Left hindlimb (tissue), 1 donor: ENCODE measurements at places on chromosomes 7 and 10.

GRCh38 chr7:101618916-101619315 lies 10.2 kb downstream of the MYL10 start:
- DNase-seq: no peak

- DNase-seq: no peak
Measured at GRCh38 chr10:61063901-61064300, 119.9 kb upstream of the RHOBTB1 start.

- no peak for DNase-seq
Measured at GRCh38 chr7:23004247-23004520, 9.7 kb downstream of the HYCC1 start.

DNA sequence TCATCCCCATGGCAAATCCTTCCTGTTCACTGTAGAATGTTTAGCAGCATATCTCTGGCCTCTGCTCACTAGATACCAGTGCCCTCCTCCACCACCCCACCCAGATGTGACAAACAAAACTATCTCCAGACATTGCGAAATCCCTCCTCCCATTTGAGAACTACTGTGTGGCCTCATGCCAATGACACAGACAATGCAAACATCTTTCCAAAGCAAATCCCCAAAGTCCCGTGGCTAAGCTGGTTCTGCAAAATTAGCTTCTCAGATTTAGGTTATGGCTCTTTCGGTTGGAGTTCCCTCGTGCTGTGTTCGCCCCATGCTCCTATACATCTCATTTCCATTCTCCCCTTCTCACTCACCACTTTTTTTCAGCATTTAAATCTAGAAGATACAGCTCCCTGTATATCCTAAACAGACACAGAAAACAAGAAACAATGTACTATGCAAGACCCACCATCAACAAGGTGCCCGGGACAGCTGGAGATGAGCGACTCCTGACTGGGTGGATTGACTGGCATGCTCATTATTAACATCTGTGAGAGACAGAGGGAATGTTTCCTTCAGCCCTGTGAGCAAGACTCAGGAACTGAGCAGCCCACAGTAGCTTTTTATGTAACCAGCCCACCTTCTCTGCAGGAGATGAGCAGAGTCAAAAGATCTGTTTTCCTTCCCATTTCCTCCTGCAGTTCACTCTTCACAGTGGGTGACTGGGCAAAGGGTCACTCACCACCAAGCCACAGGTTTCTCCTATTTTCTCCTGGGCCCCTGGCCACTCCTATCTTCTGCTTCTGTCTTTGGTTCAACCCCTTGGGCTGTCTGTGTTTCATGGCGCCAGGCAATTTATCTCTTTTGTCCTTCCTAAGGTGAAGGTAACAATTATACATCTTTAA lies 225.7 kb upstream of the AOAH start:
- peak; percentile 46 for DNase-seq

- DNase-seq: no peak
Measured at GRCh38 chr7:80957226-80957777, 38.5 kb upstream of the SEMA3C start.

DNA sequence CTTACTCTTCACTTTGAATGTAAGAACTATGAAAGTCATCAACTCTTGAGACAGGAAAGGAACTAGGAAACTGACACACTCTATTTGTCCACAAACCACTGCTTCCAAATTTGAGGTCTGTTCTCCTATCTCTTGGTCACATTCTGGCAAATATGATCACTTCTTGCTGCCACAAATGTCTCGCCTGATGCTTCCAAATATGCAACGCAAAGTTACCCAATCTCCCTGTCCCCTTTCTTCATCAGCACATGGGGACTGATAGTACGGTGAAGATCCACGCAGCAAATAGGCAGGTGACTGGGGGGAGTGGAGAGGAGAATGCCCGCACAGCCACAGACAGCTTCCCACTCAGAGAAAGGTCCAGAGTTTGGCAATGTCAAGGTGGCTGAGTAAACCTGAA lies 92.6 kb upstream of the TCF7L2 start:
- no peak for DNase-seq

GRCh38 chr10:31897506-31897905 lies 31.1 kb downstream of the ARHGAP12 start:
- DNase-seq: no peak

GRCh38 chr7:44057849-44058758 lies 7.3 kb downstream of the PGAM2 start:
- peak; percentile 30 for DNase-seq

DNA sequence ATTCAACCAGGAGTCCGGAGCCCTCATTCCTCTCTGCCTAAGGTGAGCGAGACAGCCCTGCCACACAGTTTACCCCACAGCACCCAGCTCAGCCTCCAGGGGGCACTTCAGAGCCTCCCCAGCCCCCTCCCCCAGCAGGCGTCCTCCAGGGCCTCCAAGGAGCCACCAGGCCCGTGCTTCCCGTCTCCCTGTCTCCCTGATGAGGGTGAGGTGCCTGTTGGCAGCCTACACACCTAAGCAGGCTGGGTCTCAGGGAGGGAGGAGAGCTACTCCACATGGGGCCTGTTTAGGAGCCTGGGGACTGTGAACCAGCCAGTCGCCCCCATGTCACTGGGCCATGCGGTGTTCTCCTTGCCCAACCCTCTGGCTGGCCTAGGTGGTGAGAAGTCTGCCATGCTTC lies 28.9 kb upstream of the TRIM8 start:
- DNase-seq: peak; percentile 29

GRCh38 chr10:61120805-61121204 lies 176.8 kb upstream of the RHOBTB1 start:
- DNase-seq: no peak

DNA sequence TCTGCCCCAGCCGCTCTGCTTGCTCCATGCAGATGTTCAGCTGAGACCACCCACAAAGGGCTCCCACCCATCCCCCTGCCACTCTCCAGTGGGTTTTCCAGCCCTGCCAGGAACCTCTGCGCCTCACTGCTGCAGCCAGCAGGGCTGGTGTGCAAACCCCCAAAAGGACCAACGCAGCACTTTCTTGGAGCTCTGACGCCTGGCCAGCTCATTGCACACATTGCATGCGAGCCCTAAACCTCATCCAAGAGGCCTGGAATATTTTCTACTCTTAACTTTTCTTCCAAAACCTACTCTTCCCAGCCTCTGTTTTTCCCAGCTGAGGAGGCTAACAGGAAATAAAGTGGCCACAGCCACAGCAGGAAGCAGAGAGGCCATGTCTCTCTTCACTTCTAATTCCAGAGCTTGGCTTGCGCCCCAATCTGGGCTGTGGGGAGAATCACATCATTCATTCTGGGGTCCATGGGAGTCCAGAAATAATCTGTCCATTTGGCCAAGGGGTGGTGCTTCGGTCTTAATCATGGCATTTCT lies 4.6 kb upstream of the FAM170B start:
- DNase-seq: peak; percentile 85

GRCh38 chr7:150663802-150664494 lies 21.6 kb upstream of the GIMAP2 start:
- no peak for DNase-seq
